ENCODE measurements at places on chromosomes 4 and X.

DNA sequence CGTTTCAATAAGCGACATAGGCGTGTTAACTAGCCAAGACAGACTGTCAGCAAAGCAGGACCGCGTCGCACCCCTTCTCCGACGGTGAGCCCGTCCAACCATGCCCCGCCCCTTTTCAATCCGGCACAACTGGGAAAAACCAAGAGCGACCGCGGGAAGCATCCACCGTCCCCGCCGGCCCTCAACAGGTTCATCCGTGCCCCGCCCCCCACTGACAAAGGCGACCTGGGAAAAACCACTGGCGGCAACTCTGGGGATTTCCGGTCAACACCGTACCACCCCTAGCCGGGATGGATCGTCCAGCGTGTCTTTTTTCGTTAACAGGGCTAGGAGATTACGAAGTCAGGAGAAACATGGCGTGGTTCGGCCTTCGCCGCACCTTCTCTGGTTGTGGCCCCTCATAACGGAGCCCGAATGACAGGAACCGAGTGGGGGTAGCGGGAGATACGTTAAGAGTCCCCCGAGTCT, 377 bp downstream of the TIMM17B start:
- DNase-seq = no peak

DNA sequence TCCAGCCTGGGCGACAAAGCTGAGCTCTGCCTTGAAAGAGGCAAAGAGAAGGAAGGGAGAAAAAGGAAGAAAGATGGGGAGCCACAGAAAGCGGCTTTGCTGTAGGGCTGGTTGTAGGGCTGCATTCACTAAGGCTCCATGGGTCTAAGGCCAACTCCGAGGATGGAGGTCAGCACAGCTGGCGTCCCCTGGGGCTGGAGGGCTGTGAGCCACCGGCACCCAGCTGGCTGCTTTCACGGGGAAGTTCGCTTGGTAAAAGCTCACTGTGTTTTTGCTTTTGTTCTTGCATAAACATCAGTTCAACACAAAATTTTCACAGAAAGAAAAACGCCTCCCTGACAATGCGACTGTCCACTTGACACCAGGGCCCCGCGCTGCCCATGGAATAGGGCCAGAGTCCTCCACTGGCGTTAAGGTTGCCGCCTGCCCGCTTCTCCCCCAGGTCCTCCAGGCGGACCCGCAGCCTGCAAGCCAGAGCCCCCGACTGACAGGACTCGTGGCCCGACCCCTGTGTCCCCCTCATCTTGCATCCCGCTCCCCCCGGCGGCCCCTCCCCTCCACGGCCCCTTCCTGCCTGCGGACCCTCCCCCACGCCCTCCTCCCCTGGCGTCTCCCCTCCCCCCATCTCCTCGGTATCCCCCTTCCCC, 1.1 kb downstream of the RNF212 start:
- no peak for DNase-seq

- DNase-seq = no peak
Observed at GRCh38 chr4:13920111-13920875, 292.8 kb upstream of the BOD1L1 start.

DNA sequence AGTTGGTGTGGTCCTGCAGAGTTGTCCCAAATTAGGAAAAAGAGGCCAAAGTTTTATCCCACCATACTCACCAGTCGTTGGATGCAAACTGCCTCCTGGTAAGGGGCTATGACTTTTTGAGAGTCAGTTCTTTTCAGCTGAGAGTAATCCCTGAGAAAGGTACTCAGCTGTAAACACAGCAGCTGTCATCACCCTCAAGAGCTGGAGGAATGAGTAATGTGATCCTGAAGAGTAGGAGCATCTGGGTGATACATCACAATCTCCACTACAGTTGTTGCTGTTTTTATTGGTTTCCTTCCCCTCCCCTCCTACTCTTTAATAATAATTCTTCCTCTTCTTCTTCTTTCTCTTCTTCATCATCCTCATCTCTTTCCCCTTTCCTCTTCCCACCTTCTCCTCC, 5.7 kb downstream of the MAGEE1 start:
- no peak for DNase-seq

DNA sequence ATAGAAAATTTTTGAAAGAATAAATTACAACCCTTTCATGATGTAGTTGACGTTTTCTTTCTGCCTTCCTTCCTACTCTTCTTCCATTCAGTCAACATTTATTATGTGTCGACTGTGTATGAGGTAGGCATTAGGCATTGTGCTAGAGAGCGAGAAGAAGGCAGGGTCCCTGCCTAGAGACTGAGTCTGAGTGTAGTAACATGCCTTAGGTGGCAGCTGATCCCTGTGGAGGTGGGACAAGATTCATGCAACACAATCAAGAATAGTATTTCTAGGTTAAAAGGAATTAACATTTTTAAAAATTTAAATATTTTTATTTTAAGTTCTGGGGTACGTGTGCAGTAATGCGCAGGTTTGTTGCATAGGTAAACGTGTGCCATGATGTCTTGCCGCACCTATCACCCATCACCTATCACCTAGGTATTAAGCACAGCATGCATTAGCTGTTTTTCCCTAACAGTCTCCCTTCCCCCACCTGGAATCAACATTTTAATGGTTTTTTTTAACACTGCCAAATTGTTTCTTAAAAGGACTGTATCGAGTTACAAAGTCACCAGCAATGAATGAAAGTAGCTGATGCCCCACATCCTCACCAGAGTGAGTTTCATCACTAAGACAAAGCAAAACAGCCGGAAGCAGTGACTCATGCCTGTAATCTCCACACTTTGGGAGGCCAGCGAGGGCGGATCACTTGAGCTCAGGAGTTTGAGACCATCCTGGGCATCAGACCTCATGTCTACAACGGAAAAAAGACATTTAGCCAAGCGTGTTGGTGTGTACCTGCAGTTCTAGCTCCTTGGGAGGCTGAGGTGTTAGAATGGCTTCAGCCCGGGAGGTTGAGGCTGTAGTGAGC, 84.0 kb downstream of the WWC2 start:
- DNase-seq = no peak

- DNase-seq = no peak
Observed at GRCh38 chr4:166165829-166166420, 292.9 kb downstream of the TLL1 start.

DNA sequence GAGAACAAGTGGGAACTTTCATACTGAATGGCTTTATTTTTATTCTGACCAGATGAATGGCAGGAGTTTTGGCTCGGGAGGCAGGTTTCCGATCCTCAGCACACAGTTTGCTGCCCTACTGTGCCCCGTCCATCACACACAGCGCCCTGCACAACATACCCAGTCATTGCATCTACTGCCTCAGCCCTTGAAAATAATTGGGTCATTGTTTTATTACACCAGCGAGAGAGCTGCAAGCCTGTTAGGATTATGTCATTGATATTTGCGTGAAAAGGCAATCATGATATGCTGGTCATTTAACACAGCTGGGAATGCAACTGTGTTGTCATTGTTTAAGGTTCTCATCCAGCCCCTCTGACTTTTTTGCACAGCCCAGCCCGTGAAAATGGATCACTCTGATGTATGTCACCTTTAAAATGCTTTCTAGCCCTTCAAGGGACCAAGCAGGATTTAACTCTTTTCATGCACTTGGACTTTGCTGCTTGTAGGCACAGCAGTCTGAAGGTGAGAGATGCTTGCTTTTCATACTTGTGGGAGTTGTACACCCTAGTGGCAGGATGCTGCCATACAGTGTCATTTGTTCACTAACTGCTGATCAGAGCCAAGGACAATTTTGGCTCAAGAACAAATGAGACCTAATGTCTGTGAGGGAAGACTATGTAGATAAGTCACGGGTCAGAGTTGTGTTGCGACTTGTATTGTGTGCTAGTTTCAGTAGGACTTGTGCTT, 62.3 kb downstream of the RTL9 start:
- no peak for DNase-seq

DNA sequence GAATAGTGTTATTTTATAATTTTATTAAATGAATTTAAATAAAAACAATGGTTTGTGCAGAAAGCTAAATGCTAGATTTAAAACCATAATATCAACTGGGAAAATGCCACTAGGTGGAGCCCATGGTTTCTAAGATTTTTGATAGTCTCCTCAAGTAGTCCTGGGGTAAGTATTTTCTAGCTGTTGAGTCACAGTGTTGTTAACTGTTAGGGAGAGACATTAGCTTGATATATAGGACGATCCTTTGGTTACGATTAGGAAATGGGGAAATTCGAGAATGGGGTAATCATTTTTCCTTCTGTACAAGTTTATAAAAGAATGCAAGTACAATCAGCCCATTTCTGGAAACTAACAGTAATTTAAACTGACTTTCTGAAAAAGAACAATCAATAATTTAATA, 378.4 kb downstream of the ANKRD50 start:
- DNase-seq = no peak

GRCh38 chr4:153189016-153189801, 15.0 kb upstream of the TRIM2 start:
- no peak for DNase-seq

- peak; percentile 72 for DNase-seq
Observed at GRCh38 chr4:153466949-153467896, 1.1 kb downstream of the TMEM131L start.

DNA sequence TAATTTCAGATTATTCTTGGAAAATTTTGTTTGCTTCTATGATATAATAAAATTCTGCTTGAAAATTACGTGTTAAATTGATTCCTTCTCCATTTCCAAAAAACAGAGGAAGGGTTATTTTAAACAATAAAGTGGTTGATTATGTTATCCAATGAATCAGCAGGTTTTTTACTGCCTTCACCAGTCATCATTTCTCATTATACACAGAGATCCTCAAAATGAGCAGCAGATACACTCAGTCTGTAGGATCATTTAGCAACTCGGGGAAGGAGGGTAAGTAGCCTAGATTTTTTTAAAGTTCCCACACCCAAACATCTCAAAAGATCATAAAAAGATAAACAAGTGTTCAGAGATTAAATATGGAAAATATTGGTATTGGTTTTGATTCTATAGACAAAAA, 6.8 kb upstream of the TMEM144 start:
- DNase-seq = no peak
